EL (cell line): ENCODE measurements at places on chromosomes 6 and 20.
A peak's percentile ranks its signal among the peaks of the same experiment; 100 is the strongest.

DNA sequence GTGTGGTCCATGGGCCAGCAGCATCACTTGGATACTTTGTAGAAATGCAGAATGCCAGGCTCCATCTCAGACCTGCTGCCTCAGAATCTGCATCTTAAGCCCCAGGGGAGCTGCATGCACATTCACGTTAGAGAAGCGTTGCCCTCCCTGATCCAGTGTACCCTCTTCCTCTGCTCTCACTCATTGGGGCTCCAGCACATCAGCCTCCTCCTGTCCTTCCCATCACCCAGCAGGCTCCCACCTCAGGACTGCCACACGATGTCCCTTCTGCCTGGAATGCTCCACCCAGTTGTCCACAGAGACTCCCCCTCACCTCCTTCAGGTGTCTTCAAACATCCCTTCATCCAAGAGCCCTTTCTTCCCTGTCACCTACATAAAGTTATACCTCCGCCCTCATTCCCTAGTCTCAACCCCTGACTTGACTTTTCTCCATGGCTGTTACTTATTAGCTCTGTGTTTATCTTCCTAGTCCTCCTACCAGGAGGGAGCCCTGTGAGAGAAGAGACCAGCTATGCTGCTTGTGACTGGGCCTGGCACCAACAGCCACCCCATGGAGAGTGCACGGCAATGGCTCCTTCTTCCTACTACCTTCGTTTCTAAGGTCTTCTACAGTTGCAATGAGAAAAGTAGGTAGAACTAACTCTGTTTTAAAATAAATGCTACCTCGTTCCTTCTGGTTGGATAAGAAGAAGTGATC lies 3.3 kb upstream of the ACSS1 start:
- no peak for DNase-seq

GRCh38 chr6:139994998-139995397 lies 620.5 kb upstream of the CITED2 start:
- DNase-seq = no peak

- DNase-seq = no peak
Observed at GRCh38 chr6:83490217-83490807, 22.0 kb upstream of the PRSS35 start.

GRCh38 chr6:17962436-17963031 lies 24.9 kb downstream of the KIF13A start:
- DNase-seq = peak; percentile 97

DNA sequence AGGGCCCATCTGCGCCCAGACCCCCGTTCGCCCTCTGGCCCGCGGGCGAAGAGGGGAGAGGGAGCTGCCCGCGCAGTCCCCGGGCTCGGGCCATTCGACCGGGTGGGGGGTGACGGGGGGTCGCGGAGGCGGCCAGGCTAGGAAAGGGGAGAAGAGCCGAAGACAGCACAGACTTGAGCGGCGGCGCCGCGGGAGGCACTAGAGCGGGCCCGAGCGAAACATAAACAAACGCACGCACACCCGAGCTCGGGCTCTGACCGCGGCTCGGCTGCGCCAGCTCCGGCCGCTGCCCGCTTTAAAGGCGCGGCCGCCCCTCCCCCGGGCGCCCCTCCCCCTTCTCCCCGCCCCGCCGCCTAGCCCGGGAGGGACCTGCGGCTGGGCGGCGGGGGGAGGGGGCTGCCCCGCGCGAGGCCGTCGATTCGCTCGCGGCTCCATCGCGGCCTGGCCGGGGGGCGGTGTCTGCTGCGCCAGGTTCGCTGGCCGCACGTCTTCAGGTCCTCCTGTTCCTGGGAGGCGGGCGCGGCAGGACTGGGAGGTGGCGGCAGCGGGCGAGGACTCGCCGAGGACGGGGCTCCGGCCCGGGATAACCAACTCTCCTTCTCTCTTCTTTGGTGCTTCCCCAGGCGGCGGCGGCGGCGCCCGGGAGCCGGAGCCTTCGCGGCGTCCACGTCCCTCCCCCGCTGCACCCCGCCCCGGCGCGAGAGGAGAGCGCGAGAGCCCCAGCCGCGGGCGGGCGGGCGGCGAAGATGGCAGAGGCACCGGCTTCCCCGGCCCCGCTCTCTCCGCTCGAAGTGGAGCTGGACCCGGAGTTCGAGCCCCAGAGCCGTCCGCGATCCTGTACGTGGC lies at the start of gene FOXO3:
Gene FOXO3, plus strand, starts transcription at position 455 of the 846 bp plus-strand sequence. Its CDS starts 292 bp downstream, at position 747.
- DNase-seq = peak; percentile 92
